Activated naive CD4-positive, alpha-beta T cell treated with anti-CD3 and anti-CD28 coated beads, Interleukin-2, amount 10 ng/mL, durations not matched to agents 5 hours and 36 hours (primary cell): ENCODE measurements at places on chromosomes 6 and 20. TPM values are rescaled to one million over a fixed set of nuclear protein-coding genes. Genes with fewer than 3 reads are reported as not detected.

Gene HLA-DOA
- 1.2 TPM for total RNA-seq

Gene CNR1
- not detected for total RNA-seq

Gene PAK5
- not detected for total RNA-seq

Gene SLC22A16
- not detected for total RNA-seq

Gene SERPINB6
- total RNA-seq: 19.0 TPM

Gene DPPA5
- not detected for total RNA-seq

Gene MAVS
- total RNA-seq: 36.5 TPM

Gene EYS
- not detected for total RNA-seq

Gene TINAG
- total RNA-seq: not detected

Gene FNDC1
- not detected for total RNA-seq
